CD4-positive, alpha-beta T cell treated with Interleukin-6 at 100 ng/mL for 8 hours (primary cell): ENCODE measurements at places on chromosomes 6 and 20.

DNA sequence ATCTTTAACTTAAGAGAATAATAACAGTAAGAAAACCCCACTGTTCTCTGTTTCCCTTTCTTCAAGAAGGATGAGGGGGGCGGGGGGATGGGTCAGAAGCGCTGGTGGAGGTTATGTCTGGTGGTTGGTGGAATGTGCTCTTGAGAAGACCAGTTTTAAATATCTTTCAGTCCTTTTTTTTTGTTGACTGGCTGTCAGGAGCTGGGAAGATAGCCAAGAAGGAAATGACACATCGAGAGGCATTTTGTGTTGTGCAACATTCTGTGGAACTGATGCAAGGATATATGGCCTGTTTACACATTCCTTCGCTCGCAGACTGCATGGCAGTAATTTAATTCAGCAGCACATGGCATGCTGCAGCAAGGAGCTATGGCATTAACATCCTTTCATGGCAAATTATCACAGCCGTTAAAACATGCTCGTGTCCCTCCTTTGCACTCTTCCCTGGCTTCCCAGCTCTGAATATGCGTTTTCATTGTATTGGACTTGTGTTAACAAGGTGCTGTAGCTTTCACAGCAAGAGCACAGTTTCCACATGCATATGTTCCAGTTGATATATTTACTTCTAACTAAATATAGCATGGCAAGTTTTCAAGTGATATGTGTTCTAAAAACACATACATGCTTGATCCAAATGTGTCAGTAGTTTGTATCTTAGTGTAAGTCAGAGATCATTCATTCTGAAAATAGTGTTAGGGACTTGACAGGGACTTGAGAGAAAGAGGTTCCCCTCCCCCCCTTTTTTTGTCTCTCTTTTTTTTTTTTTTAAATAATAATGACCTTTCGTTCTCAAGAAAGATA lies 68.2 kb upstream of the SUPT3H start:
- peak; percentile 31 for DNase-seq

- no peak for DNase-seq
Observed at GRCh38 chr6:14881398-14881797, 364.5 kb upstream of the JARID2 start.

DNA sequence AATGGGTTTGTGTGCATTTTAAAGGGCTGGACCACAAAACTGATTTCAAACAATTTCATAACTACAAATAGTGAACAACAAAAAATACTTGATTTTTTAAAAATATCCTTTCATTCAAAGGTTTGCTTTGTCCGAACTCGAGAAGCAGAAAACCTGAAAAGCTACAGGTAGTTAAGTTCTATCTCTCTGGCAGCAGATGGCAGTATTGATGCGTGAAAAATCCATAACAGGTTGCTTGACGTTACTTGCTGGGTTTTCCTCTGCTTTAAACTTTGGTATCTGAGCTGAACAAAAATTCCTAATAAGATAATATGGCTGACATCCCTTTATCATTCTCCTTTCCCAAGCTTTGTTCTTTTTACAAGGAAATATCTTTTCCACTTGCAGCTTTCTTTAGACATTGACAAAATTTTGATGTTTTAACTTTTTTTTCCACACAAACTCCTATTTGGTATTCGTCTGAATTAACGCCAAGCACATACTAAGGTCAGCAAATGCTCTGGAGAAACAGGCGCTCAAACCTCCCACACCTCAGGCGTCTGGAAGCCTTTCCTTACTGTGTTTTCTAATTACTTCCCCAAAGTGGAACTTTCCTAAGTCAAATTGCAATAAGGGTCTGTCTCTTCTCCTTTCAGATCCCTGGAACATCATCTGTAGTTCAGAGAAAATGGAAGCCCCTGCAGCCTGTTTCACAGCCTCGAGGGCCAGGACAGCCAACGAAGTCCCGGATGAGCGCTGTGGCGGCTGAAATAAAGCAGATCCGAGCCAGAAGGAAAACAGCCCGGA lies 50.3 kb upstream of the GFRAL start:
- no peak for DNase-seq

DNA sequence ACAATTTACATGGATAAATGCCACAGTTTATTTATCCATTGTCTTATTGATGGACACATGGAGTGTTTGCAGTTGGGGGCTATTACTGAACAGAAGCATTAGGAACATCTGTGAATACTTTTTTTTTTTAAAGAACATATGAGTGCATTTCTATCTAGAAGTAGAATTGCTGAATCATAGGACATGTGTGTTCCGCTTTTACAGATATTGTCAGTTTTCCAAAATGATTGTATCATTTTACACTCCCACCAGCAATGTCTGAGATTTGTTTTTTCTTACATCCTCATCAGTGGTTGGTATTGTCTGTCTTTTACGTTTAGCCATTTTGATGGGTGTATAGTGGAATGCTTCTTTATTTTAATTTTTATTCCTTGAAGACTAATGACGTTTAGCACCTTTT lies 42.0 kb upstream of the ASIP start:
- DNase-seq: no peak

- peak; percentile 46 for DNase-seq
Observed at GRCh38 chr6:11258260-11259237, 26.1 kb upstream of the NEDD9 start.

DNA sequence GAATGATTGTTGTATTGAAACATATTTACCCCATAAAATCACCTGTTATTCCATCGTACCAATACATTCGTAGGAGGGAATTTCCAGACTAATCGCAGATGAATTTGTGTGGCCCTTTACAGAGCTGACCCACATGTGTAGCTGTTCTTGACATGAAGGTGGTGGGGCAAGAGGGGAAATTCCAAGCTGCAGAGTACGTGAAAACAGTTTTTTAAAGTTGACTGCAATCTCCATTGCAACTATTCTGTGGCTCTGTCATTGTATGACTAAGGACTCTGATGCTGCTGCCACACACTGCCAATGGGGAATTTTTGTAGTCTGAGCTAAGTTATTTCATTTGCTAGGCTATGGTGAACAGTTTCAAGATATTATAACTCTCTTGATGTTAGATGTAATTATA lies 46.4 kb upstream of the ADTRP start:
- no peak for DNase-seq

GRCh38 chr6:15382089-15382488 lies 136.2 kb downstream of the JARID2 start:
- DNase-seq: no peak

DNA sequence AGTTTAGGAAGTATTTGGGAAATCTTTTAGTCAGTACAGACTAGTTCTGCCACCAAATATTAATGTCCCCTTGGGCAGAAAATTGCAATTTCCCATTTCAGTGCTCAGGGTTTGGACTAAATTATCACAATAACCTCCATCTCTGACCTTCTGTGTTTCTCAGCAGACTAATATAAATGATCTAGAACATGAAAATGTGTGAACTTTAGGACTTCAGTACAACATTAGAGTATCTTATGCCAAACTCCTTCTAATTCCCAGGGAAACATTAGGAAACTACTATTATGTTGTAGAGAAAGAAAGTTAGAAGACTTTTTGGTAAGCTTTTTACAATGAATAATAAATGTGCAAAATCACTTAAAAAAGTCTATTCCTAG lies 1087.6 kb upstream of the CITED2 start:
- DNase-seq: no peak

GRCh38 chr6:170137911-170138910 lies 152.7 kb downstream of the DLL1 start:
- no peak for DNase-seq

GRCh38 chr6:43869079-43869710 lies 99.2 kb downstream of the VEGFA start:
- DNase-seq: no peak

DNA sequence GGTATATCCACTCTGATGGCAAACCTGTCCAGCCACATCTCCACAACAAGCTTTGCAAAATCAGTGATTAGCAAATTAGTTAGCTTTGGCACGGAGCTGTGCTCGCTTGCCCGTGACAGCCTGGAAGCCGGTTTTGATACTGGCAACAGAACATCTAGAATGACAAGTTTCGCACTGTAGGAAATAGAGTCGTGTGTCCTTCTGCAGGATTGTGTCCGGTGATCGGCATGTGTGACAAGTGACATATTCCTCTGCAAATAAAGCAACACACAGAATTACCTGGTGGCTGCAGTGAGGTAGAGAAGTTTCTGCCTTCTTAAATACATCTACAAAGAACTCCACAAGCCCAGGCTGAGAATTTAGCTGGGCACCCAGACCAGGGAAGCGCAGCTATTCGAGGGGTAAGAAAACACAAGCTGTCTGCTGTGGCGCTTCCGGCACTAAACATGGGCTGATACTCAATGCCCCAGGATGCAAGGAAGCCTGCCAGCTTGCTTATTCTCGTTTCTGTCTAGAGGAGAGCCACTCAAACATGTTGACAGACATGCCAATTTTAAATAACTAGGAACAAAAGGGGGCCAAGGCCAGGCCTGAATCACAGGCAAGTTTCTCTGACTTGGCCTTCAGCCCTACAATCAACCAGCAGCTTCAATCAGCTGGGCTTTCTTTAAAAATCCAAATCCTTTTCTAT lies 22.2 kb downstream of the EIF2S2 start:
- no peak for DNase-seq

DNA sequence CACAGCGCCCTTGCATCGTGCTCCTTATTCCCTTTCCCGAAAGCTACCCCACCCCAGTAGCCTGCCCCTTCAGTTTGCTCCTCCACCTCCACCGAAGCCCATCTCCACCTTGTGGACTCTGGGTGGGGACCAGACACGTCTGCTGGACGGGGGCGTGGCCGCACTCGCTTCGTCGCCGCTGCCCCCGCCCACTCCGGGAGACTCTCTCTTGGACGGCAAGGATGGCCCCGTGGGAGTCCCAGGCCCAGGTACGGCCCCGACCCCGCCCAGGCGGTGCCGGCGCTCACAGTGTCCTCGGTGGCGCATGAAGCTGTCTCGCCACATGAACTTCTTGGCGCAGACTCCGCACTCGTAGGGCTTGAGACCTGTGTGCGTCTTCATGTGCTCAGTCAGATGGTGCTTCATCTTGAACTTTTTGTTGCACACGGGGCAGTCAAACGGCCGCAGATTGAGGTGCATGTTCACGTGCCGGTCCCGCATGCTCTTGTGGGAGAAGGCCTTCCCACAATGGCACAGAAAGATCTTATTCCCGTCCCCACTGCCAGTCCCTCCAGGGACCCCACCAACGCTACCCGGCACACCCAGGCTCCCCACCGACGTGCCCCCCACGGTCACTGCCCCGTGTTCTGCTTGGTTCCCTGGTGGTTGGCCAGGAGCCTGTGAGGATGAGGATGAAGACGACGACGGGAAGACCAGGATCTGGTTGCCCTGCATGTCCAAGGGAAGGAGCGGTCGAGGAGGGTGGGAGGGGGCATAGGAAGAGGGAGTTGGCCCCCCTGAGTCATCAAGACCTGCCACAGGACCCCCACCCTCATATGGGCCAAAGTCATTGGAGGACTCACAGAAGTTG lies 1.3 kb upstream of the TAPBP start:
- DNase-seq: no peak

DNA sequence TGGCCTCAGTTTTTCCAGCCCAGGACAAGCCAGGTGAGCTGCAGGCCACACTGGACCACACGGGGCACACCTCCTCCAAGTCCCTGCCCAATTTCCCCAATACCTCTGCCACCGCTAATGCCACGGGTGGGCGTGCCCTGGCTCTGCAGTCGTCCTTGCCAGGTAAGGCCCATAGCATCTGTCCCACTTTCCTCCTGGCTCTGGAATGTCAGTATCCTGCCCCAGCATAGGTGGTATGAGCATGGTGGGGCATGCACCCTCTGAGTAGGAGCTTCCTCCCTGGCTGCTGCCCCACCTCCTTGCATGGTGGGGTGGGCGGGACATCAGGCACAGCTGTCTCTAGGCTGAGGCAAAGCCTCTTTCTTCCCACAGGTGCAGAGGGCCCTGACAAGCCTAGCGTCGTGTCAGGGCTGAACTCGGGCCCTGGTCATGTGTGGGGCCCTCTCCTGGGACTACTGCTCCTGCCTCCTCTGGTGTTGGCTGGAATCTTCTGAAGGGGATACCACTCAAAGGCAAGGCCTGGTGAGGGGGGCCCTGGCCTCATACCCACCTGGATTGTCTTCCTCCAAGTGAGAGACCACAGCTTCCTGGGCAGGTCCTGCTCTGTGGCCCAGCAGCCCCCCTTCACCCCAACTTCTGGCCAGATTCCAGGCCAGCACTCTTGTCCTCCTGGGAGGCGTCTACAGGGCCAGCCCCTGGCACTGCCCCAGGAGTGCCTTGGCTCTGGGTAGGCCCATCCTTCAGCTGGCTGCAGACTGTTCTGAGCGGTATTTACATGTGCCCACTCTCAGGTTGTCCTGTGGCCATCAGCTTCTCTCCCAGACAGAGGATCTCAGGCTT lies 9.1 kb downstream of the PI16 start:
- DNase-seq: peak; percentile 28

DNA sequence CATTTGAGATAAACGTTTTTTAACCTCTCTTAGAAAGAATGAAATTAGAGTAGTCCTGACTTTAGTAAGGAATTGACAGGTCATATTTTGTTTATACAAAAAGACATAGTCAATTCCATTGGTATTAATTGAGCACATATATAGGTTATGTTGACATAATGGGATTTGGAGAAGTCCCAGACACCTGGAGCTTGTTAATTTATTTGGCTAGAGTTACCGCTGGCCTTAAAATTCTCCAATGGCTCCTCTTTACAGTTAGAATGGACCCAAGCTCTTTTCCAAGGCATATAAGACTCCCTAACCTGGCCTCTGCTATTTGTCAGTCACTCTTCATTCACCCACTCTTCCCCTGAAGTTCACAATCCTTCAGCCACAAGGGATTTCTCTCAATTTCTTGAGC lies 221.3 kb downstream of the CBLN4 start:
- no peak for DNase-seq

- DNase-seq: no peak
Observed at GRCh38 chr6:167807756-167808155, 19.0 kb upstream of the AFDN start.

- DNase-seq: no peak
Observed at GRCh38 chr6:27901801-27902200, 10.4 kb downstream of the OR2B2 start.

GRCh38 chr6:33856655-33857054 lies 52.9 kb upstream of the MLN start:
- peak; percentile 77 for DNase-seq

DNA sequence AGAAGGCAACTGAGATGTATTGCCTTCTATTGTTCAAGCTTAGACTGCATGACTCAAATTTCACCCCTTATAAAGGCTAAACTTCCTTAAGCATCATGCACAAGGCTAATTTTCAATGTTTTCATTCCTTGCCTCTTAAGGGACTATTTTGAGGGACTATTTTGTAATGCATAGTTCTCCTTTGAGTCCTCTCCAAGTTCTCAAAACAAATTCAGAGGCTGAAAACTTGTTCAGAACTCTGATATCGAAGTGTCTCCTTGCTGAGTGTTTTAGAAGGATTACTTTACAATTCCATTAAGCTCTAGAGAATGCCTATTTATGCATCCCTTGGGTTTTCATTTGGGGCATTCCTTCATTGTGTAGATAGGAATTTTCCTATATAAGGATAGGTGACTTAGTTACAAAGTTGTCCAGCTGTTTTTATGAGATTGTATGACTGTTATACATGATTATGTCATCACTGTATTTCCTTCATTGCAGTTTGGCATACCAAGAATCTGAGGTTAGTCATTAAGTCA lies 41.7 kb downstream of the COL19A1 start:
- DNase-seq: no peak

- DNase-seq: no peak
Observed at GRCh38 chr6:84842525-84843166, 78.2 kb upstream of the TBX18 start.

GRCh38 chr6:111725446-111726112 lies 119.9 kb upstream of the TRAF3IP2 start:
- no peak for DNase-seq

- DNase-seq: no peak
Observed at GRCh38 chr20:23630392-23630849, 7.3 kb downstream of the CST3 start.

GRCh38 chr20:48983423-48984400 lies 62.2 kb downstream of the ARFGEF2 start:
- DNase-seq: no peak

- DNase-seq: no peak
Observed at GRCh38 chr6:155079985-155080452, 84.9 kb downstream of the TIAM2 start.
